Placental pericyte (primary cell): ENCODE measurements at places on chromosomes 2 and 18. TPM values are rescaled to one million over a fixed set of nuclear protein-coding genes. Genes with fewer than 3 reads are reported as not detected.

ITGAV gene
- 204 and 210 TPM in 2 replicates for total RNA-seq

DPYSL5 gene
- not detected in 2 replicates for total RNA-seq

NPPC gene
- total RNA-seq: 0.86 TPM in 1 of 2 replicates, not detected in the other

MARCHF7 gene
- 86.9 and 153 TPM in 2 replicates for total RNA-seq

PDE11A gene
- total RNA-seq: 0.43 TPM in 1 of 2 replicates, not detected in the other

ITPRID2 gene
- 98.5 and 450 TPM in 2 replicates for total RNA-seq

RGPD4 gene
- under 0.01 TPM in 1 of 2 replicates, not detected in the other for total RNA-seq

ANKRD36C gene
- total RNA-seq: 24.3 and 45.0 TPM in 2 replicates

IL37 gene
- 0.29 TPM in 1 of 2 replicates, not detected in the other for total RNA-seq

CACNB4 gene
- under 0.01 and 0.14 TPM in 2 replicates for total RNA-seq
